ENCODE measurements at places on chromosomes 1 and 21. TPM values are rescaled to one million over a fixed set of nuclear protein-coding genes. Genes with fewer than 3 reads are reported as not detected.

DNA sequence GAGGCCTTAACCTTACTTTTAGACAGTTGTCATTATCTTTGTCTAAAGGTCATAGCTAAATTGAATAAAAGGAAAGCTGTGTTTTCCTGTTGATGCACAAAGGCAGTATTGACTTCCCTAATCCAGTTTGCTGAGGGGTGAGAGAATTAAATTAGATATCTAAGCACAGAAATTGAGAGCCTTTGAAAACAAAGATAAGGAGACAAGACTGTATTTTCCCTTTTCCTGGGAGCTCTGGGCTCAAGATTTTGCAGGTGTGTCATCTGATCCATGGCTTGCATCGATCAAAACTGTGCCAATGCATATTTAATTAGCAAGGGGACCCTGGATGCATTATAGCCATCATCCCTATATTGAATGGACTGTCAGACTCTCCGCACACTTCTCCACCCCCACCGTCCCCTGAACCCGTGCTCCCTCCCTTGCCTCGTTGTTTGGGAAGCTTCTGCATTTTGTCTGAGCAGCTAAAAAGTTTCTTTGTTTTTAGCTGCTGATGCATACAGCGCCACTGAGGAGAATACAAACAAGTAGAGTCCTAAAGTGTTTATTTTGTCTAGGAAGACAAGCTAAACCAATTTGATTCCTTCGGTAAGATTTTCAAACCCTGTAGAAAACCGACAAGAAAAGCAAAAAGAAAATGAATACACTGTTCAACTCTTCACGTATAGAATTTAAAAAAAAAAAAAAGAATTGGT, 186.3 kb downstream of the NFIA start:
- H3K27me3 ChIP-seq, result no peaks in the 10 kb centered on the region
- peaks cover 46% of the 10 kb centered on the region for H3K4me1 ChIP-seq
- DNase-seq, result peak; percentile 48
- no peak overlapping the region for H3K4me3 ChIP-seq
- H3K36me3 ChIP-seq, result no peaks in the 10 kb centered on the region

DNA sequence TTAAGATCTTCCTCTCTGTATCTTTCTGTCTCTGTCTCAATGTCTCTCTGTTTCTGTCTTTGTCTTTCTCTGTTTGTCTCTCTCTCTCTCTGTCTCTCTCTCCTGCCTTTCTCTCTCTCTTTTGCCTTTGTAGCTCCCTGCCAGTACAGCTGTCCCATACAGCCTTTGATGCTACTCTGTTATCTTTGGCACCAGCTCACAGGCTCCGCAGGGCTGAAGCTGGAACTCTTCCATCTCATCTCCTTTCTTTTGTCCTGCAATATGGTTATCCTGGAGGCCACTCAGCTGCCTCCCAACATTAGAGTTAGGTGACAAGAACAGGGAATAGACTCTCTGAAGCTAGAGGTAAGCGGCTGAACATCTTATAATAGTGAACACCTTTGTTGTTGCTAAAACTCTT, 354.3 kb upstream of the NEGR1 start:
- H3K4me3 ChIP-seq, result no peak overlapping the region
- H3K27me3 ChIP-seq, result no peaks in the 10 kb centered on the region
- no peak for DNase-seq
- H3K36me3 ChIP-seq, result no peaks in the 10 kb centered on the region

- no peaks in the 10 kb centered on the region for H3K4me1 ChIP-seq
- no peak overlapping the region for H3K27ac ChIP-seq
- H3K27me3 ChIP-seq, result no peaks in the 10 kb centered on the region
Observed at GRCh38 chr21:31041295-31042079, 3.2 kb upstream of the KRTAP19-8 start.

DNA sequence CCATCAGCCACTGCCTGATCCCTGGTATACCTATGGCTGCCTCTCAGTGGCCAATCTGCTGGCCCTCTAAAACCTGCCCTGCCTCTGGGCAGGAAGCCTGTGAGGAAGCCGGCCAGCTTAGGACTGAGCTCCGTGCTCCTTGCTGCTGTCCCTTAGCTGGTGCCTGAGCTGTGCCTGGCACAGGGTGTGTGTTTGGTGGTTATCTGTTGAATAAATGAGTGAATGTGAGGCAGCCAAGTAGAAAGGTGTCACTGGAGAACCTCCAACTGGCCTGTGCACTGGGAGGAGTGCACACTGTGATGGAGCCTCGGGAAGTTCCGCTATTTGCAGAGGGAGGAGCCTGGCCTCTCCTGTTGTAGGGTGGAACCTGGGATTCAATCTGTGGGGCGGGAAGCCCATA, 63.4 kb upstream of the STUM start:
- no peaks in the 10 kb centered on the region for H3K27me3 ChIP-seq
- no peak for DNase-seq
- H3K36me3 ChIP-seq, result no peaks in the 10 kb centered on the region

DNA sequence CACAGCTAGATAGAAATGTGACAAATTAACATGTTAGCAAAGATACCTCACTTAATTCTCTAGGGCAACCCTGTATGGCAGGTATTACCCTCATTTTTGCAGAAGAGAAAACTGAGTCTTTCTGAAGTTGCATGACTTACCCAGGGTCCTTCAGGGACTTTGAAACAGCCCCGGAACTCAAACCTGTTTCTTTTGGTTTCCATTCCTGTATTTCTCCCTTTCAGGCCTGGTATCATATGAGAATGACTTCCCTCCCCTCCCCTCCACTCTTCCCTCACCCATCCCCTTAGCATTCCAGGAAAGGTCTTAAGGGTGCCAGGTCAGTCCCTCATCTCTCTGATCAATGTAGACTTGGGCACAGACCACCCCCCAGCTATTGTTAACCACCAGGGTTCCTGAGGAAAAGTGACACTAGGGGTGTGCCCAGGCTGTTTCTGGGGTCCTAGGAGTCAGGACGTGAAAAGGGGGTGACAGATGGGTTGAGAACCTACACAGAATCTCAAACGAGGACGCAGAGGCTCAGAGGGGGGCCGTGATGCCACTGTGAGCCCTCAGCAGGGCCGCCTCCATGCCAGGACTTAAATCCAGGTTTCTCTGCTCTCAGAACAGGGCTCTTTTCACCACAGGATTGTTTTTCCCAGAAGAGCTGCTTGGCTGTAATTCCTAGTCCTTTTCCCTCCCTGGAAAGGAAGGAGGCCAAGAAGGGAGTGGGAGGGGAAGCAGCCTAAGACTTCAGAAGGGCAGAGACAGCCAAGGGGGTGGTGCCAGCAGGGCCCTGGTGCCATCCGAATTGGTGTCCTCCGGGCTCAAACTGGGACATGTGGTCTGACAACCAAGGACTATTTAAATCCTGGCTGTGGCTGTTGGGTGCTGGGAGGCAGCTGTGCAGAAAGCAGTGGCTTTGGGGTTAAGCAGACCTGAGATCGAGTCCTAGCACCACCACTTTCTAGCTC, 2.1 kb upstream of the WASF2 start:
- no peak overlapping the region for H3K4me3 ChIP-seq
- no peaks in the 10 kb centered on the region for H3K27me3 ChIP-seq
- DNase-seq, result no peak
- peak overlapping the region; percentile 45 for H3K27ac ChIP-seq
- H3K36me3 ChIP-seq, result no peaks in the 10 kb centered on the region

DNA sequence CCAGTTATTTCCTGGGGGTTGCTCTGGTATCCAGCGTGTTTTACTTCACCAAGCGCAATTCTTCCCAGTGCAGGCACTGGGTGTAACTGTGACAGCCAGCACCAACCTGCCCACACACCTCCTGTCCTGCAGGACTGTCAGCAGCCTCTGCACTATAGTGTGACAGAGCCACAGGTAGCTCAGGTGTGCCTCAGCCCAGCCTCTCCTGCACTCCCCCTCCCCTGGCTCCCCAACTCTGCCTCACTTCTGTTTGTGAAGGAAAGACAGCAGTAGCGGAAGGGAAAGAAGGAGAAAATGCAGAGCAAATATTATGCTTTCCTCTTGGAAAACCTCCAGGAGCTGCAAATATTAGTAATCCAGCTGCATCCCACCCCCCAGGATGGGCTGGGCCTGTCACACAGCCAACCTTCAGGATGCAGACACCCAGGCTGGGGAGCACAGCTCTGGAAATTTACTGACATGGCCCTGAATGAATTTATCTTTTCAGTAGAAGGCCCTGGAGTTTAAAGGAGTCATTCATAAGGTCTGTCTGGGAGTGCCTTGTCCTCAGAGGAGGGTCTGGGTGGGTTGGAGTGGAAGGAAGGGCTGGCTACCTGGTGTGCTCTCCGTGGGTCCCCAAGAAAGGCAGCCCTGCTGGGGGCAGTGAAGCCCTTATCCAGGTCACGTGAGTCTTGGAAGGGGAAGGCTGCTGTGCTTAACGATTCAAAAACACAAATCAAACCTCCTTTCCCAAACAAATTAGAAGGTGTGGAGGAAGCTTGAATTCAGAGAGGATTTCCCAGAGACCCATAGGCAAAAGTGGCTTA, 20.9 kb downstream of the CAPN2 start:
- no peaks in the 10 kb centered on the region for H3K27me3 ChIP-seq
- H3K4me3 ChIP-seq, result no peak overlapping the region
- H3K4me1 ChIP-seq, result peaks cover 72% of the 10 kb centered on the region
- peak; percentile 62 for DNase-seq

DNA sequence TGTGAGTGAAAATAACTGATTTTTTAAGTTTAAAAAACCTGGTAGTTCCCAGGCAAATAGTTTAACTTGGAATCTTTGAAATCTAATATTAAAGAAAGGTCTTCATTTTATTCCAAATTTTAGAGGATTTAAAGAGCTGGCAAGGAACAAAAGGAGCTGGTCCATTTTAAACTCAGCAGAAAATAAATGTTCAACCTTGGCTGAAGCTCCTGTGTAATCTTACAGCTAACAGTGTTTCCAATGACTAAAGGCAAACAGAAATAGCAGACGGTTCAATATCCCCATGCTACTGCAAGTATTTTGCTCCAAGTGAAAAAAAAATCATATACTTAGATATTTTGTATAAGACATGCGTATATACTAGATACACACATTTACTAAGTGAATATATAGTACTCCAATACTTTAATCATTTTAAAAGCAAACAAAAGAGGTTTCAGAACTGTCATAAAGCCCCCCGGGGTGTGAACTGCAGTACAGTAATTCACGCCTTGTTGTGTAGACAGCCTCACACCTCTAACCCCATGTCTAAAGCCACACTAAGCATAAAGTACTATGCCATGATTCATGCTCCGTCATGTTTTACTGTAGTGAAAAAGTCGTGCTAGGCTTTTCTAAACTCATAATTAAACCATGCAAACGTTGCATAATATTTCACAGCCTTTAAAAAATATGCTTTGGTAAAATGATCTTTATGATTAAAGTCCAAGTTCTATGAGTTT, 132.2 kb downstream of the CLIC6 start:
- no peak overlapping the region for H3K27ac ChIP-seq
- DNase-seq, result no peak
- no peaks in the 10 kb centered on the region for H3K27me3 ChIP-seq
- H3K4me1 ChIP-seq, result peaks cover 11% of the 10 kb centered on the region
- no peak overlapping the region for H3K4me3 ChIP-seq

DNA sequence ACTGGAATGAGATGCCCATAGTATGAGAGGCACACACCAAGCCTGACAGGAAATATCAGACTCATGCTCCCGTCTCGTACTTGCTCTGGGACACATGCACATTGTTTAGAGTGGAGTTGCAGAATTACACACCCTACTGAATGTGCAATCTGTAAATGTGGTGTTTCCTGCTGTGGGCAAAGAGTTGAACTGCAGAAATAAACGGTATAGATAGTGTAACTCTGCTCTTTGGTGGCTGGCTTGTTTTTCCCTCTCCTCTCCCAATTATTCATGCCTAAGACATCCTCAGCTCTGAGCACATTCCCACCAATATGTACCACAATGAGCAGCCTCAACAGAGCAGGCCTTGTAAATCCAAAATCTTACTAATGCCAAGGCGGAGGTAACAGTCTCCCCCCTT, 90.1 kb upstream of the DIRAS3 start:
- H3K4me1 ChIP-seq, result peaks cover 10% of the 10 kb centered on the region
- H3K4me3 ChIP-seq, result no peak overlapping the region
- no peaks in the 10 kb centered on the region for H3K36me3 ChIP-seq

- no peak overlapping the region for H3K4me3 ChIP-seq
- no peak overlapping the region for H3K27ac ChIP-seq
- H3K36me3 ChIP-seq, result no peaks in the 10 kb centered on the region
- H3K27me3 ChIP-seq, result no peaks in the 10 kb centered on the region
- H3K4me1 ChIP-seq, result peaks cover 14% of the 10 kb centered on the region
- no peak for DNase-seq
Observed at GRCh38 chr1:229629261-229629660, 3.2 kb downstream of the URB2 start.

- H3K4me3 ChIP-seq, result no peak overlapping the region
- peaks cover 4% of the 10 kb centered on the region for H3K36me3 ChIP-seq
- H3K27ac ChIP-seq, result peak overlapping the region; percentile 86
- no peaks in the 10 kb centered on the region for H3K27me3 ChIP-seq
Observed at GRCh38 chr1:1356166-1356795, 2.1 kb downstream of the MXRA8 start.

- H3K4me3 ChIP-seq, result no peak overlapping the region
- no peaks in the 10 kb centered on the region for H3K36me3 ChIP-seq
- peaks cover 10% of the 10 kb centered on the region for H3K4me1 ChIP-seq
- H3K27ac ChIP-seq, result no peak overlapping the region
Observed at GRCh38 chr1:12637693-12638092, 6.2 kb upstream of the AADACL4 start.

DNA sequence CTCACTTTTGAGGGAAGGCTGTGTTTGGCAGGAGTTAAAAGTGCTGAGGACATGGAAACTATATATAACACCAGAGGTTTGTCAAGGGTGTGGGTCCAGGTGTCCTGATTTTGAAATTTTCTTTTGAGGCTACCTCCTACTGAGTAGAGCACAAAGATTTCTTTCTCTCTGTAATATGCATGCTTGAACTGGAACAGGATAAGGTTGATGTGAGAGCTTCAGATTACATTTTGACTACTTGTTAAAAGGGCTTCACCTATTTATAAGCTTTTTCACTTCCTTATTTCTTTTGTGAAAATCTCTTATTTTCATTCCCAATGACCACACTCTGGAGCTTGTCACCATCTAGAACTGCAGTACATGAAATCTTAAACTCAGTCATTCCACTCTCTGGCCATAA, 59.8 kb upstream of the PLA2G4A start:
- H3K27me3 ChIP-seq, result no peaks in the 10 kb centered on the region
- no peak overlapping the region for H3K27ac ChIP-seq
- no peaks in the 10 kb centered on the region for H3K4me1 ChIP-seq
- no peak for DNase-seq

- peak overlapping the region; percentile 75 for H3K4me3 ChIP-seq
- no peak for DNase-seq
- peaks cover 5% of the 10 kb centered on the region for H3K27me3 ChIP-seq
Observed at GRCh38 chr1:110675060-110675791, 486 bp upstream of the KCNA3 start.

- H3K4me1 ChIP-seq, result peaks cover 11% of the 10 kb centered on the region
- no peak overlapping the region for H3K27ac ChIP-seq
- H3K27me3 ChIP-seq, result no peaks in the 10 kb centered on the region
- H3K4me3 ChIP-seq, result no peak overlapping the region
Observed at GRCh38 chr1:59752556-59753414, 62.0 kb upstream of the HOOK1 start.

CALML6 gene
- total RNA-seq, result not detected

RPTN gene
- not detected for total RNA-seq

GABPB2 gene
- 17.5 TPM for total RNA-seq

KLF17 gene
- not detected for total RNA-seq

KCNC4 gene
- total RNA-seq, result 4.7 TPM

GNAT2 gene
- total RNA-seq, result not detected

SAMD11 gene
- 5.1 TPM for total RNA-seq

GALNT2 gene
- 26.2 TPM for total RNA-seq

Measured in thyroid gland (tissue), 4 donors.